ENCODE measurements at places on chromosomes 13 and 19.

GRCh38 chr19:8506402-8506957 is 4.0 kb upstream of the PRAM1 start:
- no peak for DNase-seq

DNA sequence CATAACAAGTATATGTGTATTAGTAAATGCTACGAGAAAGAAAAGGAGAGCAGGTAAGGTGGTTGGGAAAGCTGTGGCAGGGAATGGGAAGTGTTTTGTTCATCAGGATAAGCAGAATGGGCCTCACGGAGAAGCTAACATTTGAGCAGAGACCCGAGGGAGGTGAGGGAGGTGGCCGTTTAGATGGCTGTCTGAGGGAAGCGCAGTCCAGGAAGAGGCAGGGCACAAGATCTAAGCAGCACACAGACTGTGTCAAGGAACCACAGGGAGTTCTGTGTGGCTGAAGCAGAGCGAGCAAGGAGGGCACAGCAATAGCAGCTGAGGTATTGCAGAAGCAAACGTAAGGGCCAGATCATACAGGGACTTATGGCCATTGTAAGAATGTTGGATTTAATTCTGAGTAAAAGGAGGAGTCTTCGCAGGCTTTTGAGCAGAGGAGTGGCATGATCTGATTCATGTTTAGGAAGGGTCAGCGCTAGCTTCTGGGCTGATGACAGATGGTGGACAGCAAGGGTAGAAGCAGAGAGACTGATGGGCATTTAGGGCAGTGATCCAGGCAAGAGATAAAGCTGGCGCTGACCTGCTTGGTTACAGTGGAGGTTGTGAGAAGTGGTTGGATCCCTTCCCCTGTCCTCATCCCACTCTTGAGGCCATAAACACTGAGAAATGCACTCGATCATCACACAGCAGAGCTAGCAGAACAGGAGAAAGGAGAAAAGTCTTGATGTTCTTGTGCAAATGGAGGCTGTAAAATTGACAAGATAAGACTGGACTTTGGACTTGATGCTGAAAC is 199.9 kb downstream of the LACC1 start:
- DNase-seq: no peak

- DNase-seq: no peak
These were observed 19.7 kb downstream of the VWA8 start for GRCh38 chr13:41941174-41941573.

- DNase-seq: no peak
These were observed 50.9 kb downstream of the CCDC70 start for GRCh38 chr13:51912511-51913225.

DNA sequence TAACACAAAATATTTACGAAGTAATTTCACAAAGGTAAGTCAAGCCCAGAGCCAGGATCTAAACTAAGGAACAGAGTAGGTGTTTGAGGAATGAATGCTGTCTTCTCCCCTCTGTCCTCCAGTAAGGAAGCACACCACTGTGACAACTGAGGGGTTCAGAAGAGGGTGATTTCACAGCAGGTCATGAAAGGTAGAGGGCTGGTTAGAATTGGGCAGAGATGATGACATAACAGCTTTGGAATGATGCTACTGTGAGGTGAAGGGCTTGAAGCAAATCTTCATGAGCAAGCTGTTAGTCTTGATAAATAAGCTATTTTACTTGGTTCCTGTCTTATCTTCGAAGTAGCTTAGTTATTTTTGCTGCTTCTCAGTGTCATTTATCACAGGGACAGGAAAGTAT is 498.6 kb downstream of the FGF9 start:
- no peak for DNase-seq

DNA sequence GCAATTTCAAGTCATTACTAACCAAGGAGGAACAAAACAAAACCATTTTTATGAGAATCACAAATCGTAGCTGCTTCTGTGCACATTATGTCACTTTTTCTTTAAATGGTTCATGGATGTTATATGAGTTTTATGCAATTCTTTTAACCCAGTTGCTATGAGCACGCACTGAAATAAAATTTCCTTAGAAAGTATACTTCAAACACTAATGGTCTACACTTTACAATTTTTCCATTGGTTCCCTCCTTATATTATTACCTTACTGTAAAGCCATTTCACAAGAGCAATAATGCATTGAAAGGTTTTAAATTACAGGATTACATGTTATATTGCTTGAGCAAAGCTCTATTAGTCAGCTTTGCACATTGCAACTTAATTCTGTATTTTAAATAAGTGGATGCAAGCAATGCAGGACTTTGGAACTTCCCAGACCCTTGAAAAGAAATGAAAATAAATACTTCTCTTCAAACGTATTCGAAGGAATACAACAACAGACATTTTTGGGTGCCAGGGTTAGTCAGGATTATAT is 318.7 kb downstream of the PCDH9 start:
- DNase-seq: no peak
